OCI-LY7 (cell line): ENCODE measurements at places on chromosomes 13 and 19. TPM values are rescaled to one million over a fixed set of nuclear protein-coding genes. Genes with fewer than 3 reads are reported as not detected.

Gene IZUMO2
- total RNA-seq, result not detected in 2 replicates

Gene ZNF69
- 13.9 and 15.8 TPM in 2 replicates for total RNA-seq

Gene DZIP1
- total RNA-seq, result not detected in 2 replicates

Gene LGALS16
- not detected in 2 replicates for total RNA-seq

Gene PLPPR3
- total RNA-seq, result not detected in 2 replicates

Gene LRRC4B
- total RNA-seq, result 0.29 TPM in 1 of 2 replicates, not detected in the other

Gene OLFM4
- not detected in 2 replicates for total RNA-seq

Gene CAMSAP3
- total RNA-seq, result 1.9 and 2.8 TPM in 2 replicates

Gene ZNF584
- total RNA-seq, result 7.6 and 10.4 TPM in 2 replicates

Gene LGALS14
- not detected in 2 replicates for total RNA-seq

Gene ICAM1
- total RNA-seq, result 13.4 and 13.5 TPM in 2 replicates

Gene ZNF146
- 85.1 and 86.3 TPM in 2 replicates for total RNA-seq

Gene HCN2
- 1.0 and 1.2 TPM in 2 replicates for total RNA-seq

Gene KCNC3
- total RNA-seq, result 21.7 and 23.4 TPM in 2 replicates

Gene KCNK6
- 5.4 and 6.9 TPM in 2 replicates for total RNA-seq

Gene ZNF471
- not detected in 2 replicates for total RNA-seq

Gene C5AR2
- 2.6 and 3.5 TPM in 2 replicates for total RNA-seq

Gene TBXA2R
- total RNA-seq, result not detected in 2 replicates

Gene LHB
- not detected in 2 replicates for total RNA-seq

Gene STARD13
- total RNA-seq, result 0.48 and 0.57 TPM in 2 replicates

Gene NLRP5
- total RNA-seq, result not detected in 2 replicates
